NCI-H1436 treated with DMSO at 0.1 percent for 48 hours (cell line): ENCODE measurements at places on chromosomes 16 and 17.

DNA sequence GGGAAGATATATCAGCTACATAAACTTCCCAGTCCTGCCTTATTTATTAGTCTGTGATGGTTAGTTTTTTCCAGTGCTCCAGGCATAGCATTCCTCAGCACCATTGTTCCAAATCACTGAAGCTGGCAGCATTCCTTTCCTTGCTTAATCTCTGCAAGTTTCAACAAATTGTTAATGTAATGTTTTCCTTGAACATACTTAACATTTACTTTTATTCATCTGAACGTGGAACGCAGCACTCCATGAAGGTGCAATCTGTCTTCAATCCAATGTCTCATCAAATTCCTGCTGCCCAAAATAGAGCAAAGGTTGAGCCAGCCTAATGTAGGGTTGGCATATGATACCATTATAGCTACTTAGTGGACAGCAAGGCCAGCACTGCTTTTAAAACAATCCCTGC is 441.1 kb upstream of the RBFOX1 start:
- DNase-seq, result no peak

DNA sequence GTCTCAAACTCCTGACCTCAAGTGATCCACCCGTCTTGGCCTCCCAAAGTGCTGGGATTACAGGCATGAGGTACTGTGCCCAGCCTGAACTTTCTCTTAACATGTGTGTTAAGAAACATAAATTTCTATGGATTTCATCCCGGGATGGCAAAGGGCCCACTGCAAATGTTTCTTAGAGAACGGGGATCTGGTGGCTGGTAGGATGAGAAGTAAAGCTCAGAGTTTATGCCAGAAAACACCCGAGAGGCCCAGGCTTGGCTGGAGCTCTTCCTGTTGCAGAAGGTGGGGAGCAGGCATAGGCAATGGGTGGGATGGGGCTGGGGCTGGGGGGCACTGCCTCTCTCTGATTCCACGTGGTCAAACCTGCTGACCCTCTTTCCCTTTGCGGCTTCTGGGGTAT is 5.6 kb upstream of the CARHSP1 start:
- no peak for DNase-seq

DNA sequence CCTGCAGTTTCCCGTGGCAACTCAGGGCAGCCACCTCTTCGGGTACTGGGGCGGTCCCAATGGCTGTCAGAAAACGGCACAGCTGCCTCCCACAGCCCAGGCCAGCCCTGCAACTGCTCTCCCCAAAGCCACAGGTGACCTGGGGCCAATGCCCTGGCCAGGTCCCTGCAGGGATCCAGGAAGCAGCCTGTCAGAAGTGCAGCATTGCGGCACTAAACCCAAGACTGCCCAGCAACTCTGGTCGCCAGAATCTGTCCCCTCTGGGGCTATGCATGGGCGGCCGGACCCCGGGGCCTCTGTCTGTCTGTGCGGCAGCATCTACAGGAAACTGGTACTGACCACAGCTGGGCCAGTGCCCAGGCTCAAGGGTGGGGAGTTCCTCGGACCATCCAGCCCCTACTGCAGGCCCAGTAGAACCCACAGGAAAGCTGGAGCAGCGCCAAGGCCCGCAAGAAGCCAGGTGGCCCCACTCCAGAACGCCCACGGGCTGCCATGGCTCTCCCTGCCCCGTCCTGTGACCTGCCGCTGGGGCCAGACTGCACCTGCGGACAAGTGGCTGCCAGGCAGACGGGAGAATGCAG is 5.5 kb downstream of the CYBC1 start:
- DNase-seq, result no peak

GRCh38 chr16:68022278-68022727 is 729 bp downstream of the DDX28 start:
- DNase-seq, result no peak

- no peak for DNase-seq
Observed at GRCh38 chr16:56607109-56607618, 1.2 kb upstream of the MT2A start.

DNA sequence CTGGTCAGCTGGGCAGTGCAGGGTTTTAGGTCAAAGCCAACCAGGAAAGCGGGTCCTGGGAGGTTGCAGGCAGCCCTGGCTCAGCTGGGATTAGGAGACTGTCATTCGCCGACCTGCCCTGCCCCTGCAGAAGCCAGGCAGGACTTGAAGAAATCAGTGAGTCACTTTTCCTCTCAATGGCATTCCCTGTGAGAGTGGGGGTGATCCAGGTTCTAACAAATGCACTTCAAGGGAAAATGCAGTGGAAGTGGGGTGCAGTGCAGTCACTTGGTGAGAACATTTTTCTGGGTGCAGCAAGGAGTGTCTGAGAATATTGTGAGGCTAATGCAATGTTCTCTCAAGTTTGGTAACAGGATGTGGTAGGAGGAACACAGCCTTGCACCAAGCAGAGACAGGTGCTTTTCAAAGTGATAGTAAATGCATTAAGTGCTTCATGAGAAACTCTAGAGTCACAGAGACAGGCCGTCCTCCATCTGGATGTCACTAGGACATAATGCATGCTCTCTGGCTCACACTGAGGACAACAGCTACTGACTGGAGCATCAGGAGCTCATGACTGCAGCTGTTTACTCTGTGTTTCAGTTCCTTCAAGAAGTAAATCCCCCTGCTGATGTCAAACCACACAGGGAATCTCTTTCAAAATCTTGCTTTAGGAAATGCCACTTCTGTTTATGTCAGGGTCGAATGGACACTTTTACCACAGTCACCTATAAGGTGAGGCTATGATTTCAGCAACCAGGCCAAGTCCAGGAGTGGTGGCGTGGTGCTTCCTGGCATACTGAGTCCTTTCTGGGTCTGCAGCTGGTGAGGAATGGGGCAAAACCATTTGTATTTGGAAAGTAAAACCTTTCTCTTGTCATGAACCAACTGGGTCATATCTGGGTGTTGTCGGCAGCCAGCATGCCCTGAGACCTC is 16.7 kb downstream of the CDK5R1 start:
- no peak for DNase-seq

GRCh38 chr17:57372156-57372555 is 115.8 kb downstream of the MSI2 start:
- no peak for DNase-seq

- peak; percentile 23 for DNase-seq
Observed at GRCh38 chr17:78735832-78736525, 46.1 kb downstream of the CYTH1 start.

DNA sequence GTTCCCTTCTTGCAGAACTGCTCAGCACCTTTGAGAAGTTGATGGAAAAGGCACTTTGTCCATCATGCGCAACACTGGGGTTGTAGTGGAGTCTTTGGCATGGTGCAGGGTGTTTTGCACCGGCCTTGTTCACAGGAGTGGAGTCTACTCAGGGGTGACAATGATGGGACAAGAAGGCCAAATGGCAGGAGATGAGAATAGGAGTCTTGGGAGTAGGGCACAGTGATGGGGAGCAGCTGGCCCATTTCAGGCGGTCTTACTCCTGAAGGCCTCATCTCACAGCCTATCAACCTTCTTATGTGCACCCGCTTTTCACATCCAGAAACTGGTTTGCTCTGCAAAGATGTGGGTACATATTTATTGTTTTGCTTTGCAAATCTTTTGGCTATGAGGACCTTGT is 13.4 kb upstream of the KCNG4 start:
- no peak for DNase-seq

DNA sequence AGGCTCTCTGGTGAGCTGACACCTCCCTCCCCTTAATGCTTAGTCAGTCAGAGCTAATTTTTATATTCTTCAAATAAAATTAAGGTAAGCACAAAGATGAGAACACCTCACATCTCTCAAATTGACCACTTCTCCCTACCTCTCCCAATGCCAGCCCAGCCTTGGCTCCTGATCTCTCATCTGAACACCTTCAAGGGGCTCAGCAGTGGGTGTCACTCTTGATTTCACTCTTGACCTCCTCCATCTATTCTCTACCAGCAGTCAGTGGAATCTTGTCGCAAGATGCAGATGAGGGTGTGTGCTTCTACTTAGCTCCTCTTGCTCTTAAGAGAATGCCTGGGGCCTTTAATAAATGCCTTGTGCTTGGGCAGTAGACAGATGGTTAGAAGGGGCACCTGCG is 309.0 kb upstream of the IRX3 start:
- no peak for DNase-seq

DNA sequence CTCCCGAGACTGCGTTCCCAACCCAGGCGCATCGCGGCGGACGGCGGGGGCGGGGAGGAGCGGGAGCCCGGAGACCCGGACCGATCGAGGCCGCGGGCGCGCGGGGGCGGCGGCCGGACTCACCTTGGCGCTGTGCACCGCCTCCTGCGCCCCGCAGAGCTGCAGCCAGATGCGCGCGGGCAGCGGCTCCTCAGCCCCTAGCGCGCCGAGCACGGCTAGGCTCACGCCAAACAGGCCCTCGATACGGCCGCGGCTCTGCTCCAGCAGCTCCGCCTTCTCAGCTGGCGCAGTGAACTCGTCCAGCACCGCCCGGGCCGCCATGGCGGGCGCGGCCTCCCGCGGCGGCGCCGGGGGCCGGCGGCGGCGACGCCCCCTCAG is 339 bp downstream of the N4BP1 start:
- DNase-seq, result no peak

DNA sequence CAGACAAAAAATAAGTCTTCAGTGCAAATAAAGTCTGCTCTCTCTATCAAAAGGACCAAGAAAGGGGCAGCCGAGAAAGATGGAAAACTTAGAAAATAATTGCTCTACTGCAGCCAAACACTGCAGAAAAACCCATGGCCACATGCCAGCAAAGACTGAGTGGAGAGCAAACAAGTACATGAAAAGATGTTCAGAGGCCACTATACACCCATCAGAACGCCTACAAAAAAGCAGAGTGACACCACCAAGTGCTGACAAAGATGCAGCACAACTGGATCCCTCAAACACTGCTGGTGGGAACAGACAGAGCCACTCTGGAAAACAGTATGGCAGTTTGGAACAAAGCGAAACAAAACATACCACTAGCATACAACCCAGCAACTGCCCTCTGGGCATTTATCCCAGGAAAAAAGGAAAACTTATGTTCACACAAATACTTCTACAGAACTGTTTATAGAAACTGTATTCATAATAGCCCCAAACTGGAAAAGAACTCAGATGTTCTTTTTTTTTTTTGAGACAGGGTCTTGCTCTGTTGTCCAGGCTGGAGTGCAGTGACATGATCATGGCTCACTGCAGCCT is 36.7 kb downstream of the KIAA0753 start:
- DNase-seq, result no peak

DNA sequence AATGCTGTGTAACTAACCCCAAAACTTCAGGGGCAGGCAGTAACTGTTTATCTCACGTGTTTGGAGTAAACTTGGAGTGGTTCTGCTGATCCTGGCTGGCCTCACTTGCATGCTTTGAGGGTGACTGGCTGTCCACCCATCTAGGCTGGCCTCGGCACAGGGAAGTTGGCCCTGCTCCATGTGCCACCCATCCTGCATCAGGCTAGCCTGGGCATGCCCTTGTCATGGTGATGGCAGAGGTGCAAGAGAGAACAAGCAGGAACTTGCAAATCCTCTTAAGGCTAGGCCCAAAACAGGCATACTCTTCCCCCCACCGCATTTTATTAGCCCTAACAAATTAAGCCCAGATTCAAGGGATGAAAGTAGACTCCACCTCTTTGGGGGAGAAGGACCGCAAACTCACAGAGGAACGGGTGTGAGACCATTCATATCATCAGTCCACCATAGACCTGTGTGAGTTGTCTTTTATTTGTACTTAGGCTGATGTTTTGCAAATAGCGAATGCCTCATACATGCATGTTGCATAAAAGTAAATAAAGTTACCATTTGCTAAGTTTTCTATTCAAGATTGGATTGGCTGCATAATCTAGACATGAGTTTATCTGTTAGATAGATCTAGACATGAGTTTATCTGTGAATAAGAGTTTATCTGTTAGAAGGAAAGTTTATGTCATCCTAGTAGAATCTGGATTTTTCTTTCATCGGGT is 221.0 kb downstream of the CCDC182 start:
- no peak for DNase-seq

DNA sequence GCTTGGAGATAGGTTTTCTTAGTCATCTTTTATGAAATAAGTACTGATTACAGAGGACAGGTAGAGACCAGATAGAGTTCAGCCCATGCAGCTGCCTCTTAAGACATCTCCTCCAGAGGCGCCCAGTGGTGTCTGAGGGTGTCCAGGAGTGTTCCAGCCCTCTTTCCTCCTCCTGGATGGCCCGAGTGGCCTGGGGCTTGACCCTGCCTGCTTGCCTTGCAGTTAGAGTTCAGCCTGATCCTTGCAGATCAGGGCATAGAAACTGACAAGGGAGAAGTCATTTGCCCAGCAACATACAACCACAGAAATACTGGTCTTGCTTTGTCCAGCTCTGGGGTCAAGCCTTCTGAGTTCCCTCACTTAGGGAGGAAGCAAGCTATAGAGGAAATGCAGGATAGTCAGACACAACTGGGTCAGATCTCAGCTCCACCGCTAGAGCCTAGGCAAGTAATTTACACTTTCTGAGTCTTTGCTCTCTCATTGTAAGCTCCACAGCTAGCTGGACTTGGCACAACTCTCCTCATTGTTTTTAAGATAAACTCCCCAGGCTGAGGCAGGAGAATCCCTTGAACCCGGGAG is 3.6 kb upstream of the CCL1 start:
- no peak for DNase-seq

DNA sequence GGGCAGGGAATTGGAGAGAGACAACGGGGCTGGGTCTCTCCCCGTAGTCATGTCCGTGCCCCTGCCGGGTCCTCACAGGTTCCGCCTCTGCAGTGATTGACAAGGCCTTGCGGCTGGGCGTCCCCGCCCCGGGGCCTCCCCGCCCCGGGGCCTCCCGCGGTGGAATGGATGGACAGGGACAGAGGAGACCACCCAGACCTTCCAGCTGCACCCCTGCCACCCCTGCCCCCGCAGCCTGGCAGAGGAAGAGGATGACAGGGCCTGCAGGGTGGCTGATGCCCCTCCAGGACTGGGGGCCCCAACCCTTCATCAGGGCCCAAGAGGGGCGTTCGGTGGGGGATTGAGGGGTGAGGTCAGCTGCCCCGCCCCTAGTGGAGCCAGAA is 216.4 kb upstream of the CIBAR2 start:
- DNase-seq, result no peak

GRCh38 chr17:57406131-57406980 is 150.0 kb downstream of the MSI2 start:
- DNase-seq, result no peak

DNA sequence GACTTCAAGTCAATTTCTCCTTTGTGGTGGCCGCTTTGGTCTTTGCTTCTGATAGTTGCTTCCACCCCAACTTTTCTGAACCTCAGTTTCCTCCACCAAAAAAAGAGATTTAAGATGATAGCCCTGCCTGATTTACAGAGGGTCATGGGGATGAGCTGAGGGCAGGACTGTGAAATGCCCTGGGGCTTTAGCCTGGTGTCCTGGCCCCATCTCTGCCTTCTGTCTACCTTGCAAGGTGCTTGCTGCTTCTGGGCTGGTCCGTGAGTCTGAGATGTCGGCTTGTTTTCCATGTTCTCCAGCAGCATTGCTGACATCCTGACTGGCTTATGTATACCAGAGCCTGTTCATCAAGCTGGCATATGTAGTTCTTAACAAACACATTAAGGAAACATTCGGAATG is 191.9 kb upstream of the MPHOSPH6 start:
- no peak for DNase-seq

GRCh38 chr17:78258323-78259191 is 27.1 kb downstream of the TMEM235 start:
- DNase-seq, result no peak
